NCI-H1930 (cell line): ENCODE measurements at places on chromosomes 12 and 14.

- DNase-seq: no peak
Observed at GRCh38 chr14:47149326-47149725, 497.7 kb upstream of the RPL10L start.

- no peak for DNase-seq
Observed at GRCh38 chr14:75317148-75317547, 38.5 kb downstream of the FOS start.

GRCh38 chr12:131683266-131684014 is 27.4 kb upstream of the SFSWAP start:
- no peak for DNase-seq

DNA sequence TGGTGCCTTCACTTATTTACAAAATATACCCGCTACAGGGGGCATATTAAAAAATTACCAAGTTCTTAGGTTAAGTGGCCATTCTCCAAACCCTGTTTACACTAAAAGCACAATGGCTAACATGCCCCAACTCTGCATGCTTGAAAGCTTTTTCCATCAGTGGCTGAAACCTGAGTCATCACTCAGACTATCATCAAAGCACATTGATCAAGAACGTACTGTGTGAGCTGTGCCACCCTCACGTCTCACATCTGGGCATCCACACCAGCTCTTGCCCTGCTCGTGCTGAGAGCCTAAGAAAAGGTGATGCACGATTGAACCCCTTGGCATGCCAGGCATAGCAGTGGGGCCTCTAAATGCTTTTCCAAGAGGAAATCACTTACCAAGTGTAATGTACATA is 13.2 kb downstream of the AQP6 start:
- DNase-seq: no peak

- peak; percentile 43 for DNase-seq
Observed at GRCh38 chr12:48997719-48998496, 1.3 kb downstream of the DDN start.

GRCh38 chr12:52307836-52308805 is 13.1 kb downstream of the KRT83 start:
- peak; percentile 57 for DNase-seq

GRCh38 chr14:105866841-105867321 is 340.5 kb downstream of the TMEM121 start:
- no peak for DNase-seq

GRCh38 chr12:120079411-120080400 is 36.8 kb downstream of the RAB35 start:
- DNase-seq: no peak

DNA sequence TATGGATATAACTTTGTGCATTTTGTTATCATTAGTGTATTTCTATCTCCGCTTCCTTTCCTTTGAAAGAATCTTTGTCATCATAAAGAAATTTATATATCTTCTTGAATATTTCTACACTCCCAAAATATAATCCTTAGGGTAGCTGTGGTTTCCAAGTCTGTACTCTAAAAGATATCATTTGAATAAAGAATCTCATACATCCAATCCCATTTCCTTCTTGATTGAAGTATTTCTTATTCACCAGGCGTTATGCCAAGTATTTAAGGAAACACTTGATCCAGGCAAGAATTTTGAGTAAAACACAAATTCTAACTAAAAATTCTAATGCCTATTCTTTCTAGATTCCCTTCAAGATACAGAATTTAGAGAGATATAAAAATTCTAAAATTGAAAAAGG is 821.8 kb downstream of the GALC start:
- no peak for DNase-seq

GRCh38 chr12:125634813-125635212 is 569.6 kb downstream of the AACS start:
- DNase-seq: no peak

DNA sequence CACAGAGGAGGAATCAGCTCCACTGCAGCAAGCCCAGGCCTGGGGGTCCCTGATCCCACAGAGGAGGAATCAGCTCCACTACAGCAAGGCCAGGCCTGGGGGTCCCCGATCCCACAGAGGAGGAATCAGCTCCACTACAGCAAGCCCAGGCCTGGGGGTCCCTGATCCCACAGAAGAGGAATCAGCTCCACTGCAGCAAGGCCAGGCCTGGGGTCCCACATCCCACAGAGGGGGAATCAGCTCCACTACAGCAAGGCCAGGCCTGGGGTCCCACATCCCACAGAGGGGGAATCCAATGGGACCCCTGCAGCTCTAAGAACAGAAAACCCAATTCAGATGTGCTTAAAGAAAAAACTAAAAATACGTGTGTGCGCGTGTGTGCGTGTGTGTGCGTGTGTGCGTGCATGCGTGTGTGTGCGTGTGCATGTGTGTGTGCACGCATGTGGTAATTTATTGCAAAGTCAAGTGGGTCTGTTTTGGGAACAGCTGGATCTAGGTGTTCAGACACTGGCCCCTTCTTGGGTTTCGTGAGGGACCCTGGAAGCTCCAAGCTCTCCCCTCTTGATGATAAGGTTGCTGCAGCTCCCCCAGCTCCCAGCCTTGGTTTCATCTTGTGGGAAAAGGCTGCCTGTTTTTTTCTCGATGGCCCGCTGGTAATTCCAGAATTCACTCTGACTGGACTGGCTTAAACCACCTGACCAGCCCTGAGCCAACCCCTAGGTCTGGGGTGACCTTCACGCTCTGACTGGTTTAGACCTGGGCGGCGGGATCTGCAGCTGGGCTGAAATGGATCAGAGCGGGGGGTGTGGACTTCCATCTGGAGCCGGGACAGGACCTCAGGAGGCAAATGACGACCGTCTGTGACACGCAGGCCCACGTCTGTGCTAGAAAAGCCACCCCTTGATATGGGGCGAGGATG is 47.1 kb downstream of the GALNT9 start:
- no peak for DNase-seq

DNA sequence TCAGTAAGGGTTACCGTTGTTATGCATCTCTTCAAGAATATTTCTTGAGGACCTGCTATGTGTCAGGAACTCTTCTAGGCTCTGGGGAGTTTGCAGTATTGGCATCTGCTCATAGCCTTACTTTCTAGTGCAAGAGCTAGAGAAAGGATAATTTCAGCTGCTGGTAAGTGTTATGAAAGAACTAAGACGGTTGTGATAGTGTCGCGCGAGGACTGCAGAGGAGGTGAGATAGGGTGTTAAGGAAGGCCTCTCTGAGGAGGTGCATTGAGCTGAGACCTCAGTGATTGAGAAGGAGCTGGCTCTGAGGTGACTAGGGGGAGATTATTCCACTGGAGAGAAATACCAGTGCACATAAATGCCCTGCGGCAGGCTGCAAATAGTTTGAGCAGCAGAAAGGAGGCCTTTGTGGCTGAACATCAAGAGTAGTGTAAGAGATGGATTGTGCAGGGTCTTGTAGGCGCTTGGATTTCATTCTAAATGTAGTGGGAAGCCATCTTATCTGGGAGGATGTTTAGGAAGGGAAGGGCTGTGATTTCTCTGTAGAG is 824 bp downstream of the DDX55 start:
- no peak for DNase-seq

- no peak for DNase-seq
Observed at GRCh38 chr12:132464820-132465219, 25.1 kb upstream of the FBRSL1 start.

GRCh38 chr12:1279050-1279449 is 288.0 kb downstream of the ERC1 start:
- no peak for DNase-seq

GRCh38 chr14:73743431-73743931 is 29.3 kb upstream of the PNMA1 start:
- no peak for DNase-seq

GRCh38 chr12:24854908-24855307 is 94.0 kb downstream of the BCAT1 start:
- DNase-seq: no peak

DNA sequence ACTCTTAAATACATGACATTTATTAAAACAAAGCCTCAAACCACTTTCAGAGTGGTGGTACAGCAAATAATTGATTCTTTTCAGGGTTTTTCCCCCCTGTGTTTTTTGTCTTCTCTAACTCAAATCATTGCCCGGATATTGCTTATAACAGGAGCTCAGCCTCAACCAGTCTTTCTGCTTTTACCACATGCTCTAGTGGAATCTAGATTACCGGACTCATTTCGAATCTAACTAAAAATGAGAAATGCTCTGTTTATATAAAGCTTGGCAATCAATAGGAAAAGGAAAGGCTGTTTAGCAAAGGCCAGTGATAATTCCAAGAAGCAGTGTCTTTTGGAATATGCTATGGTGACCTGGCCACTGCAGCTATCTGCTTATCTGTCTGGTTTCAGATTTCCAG is 161.5 kb downstream of the ETV6 start:
- no peak for DNase-seq

GRCh38 chr12:93530358-93530757 is 42.1 kb upstream of the SOCS2 start:
- no peak for DNase-seq

DNA sequence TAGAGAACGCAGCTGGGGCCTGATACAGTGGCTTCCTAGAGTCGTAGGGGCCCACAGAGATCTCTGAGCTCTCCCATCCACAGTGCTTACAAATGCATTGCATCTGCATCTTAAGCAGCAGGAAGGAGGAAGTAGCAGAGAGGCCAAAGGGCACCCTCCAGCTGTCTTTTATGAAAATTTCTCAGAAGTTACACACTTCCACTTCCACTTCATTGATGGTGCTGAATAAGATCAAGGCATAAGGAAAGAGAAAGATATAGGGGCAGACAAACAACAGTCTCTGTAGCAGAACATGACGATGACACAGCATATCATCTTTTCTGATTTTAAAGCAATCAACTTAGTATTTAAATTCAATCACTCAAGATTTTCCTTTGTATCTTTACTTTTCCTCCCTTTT is 51.6 kb upstream of the ABCC9 start:
- no peak for DNase-seq

- DNase-seq: no peak
Observed at GRCh38 chr14:105617201-105617777, 90.9 kb downstream of the TMEM121 start.

- no peak for DNase-seq
Observed at GRCh38 chr14:57533214-57533613, 39.6 kb upstream of the CCDC198 start.

DNA sequence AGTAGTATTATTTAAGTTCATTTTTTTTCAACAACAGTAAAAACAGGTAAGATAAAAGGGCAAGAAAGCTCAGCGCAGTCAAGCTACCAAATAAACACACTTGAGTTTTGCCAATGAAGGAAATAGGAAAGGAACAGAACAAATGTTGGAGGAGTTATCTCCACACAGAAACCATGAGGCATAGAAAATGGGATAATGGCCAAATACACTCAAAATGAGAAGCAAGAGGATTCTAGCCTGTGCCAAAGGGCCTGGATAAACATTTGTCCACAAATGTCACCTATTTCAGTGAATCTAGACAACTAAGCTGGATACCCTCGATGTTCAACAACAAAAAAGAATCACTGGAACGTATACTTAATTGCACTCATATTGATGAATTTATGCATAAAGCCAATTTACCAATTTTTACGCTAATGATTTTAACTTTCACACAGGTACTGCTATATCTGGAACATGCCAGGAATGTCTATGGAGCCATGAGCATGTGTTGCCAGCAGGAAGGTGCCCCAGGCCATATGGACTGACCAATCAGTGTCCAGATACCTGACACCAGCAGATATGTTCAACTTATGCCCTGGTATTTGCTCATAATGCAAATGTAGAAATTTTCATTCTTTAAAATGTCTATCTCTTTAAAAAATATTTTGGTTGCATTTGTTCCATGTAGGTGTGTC is 21.1 kb downstream of the ST8SIA1 start:
- DNase-seq: no peak

GRCh38 chr12:65074932-65075331 is 46.2 kb downstream of the WIF1 start:
- DNase-seq: no peak

DNA sequence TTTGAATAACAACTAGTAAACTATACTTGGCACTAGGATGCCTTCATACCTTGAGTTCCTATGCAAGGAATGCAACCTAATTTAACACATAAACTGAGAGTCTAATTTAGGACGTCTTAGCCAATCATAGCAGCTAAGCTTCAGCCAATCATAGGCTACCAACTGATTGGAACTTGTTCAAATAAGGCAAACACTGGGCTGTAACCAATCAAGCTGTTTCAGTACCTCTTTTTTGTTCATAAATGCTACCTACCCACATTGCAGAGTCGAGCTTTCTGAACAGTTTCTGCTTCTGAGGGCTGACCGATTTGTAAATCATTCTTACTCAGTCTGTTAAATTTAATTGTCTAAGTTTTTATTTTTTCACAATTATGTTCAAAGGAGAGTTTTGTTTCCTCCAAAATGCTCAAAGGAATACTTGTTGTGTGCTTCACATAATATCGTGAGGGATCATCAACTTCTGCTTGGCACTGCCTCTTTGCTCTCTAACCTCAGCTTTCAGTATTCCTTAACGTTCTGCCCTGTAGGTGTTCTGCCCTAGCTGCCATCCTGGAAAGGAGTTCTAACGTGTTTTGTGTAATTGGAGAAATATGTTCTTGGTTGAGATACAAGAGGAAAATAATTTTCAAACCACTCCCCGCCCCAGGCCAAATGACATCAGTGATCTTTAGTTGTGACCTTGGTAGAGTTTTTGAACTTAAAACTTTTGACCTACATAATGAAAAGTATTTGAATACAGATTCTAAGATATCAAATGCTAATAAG is 380.4 kb upstream of the MIS18BP1 start:
- DNase-seq: no peak

DNA sequence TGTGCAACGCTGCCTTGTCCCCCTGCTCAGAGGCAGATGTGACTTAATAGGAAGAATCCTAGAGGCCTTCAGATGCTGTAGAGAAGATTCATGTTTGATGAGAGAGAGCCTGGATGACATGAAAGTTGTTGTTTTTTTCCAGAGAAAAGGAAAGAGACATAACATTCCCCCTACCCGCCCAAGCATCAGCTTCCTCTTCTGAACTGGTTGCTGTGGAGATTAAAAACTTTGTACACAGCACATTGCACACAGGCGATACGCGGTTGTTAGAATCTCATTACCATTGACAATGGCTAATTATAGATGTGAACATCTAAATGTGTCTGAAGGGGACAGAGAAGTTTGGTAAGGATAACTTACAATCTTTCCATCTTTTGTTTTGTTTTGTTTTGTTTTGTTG is 13.6 kb upstream of the ETFBKMT start:
- DNase-seq: no peak

GRCh38 chr12:12004524-12004923 is 66.2 kb upstream of the BCL2L14 start:
- DNase-seq: no peak

GRCh38 chr12:15988983-15989755 is 78.0 kb downstream of the DERA start:
- DNase-seq: no peak

GRCh38 chr12:24560831-24561271 is 388.1 kb downstream of the BCAT1 start:
- no peak for DNase-seq

- DNase-seq: no peak
Observed at GRCh38 chr12:109736552-109737108, 23.0 kb downstream of the FAM222A start.

DNA sequence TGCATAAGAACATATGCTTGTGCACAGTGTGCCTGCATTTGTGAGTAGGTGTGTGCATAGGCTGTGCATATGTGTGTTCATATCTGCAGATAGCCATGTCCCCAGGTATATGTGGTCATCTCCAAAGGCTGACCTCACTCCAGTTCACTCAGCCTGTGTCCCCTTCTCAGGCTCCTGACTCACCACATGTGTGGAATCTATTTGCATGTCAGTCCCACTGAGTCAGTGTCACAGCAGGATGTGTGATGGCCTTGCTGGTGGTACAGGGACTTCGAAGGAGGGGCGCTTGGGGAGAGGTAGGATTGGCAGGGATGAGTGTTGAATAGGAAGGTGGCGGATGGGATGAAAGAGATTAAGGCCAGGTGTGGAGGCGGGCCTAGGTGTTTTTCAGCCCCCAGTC is 35.5 kb downstream of the KRT80 start:
- no peak for DNase-seq
